Stimulated activated CD8-positive, alpha-beta memory T cell treated with anti-CD3 and anti-CD28 coated beads, Interleukin-15, amount 100 ng/mL, for 24 hours (primary cell): ENCODE measurements at places on chromosomes 2 and 18.

GRCh38 chr18:57533006-57533867 lies 53.3 kb downstream of the FECH start:
- DNase-seq = no peak

GRCh38 chr18:59733421-59733820 lies 36.2 kb upstream of the CCBE1 start:
- no peak for DNase-seq

GRCh38 chr2:13106302-13106701 lies 389.6 kb downstream of the TRIB2 start:
- DNase-seq = no peak

- DNase-seq = no peak
Measured at GRCh38 chr2:217162533-217162932, 302.7 kb upstream of the TNP1 start.

DNA sequence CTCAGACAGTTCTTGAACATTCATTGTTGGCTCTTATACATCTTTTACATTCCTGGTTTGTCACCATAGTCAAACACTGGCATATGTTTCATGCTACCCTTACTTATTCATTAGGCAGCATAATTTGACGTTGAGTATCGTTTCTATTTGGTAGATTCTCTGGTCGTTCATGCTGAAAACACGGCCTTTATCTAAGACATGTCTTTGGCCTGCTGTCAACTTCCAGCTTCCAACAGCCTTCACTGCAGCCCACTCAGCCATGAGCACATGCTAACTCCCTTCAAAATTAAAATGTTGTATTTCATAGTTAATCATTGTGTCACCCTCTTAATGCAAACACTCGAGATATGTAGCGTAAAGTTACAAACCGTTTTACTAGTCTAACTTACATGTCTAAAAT lies 493.0 kb upstream of the NRP2 start:
- DNase-seq = no peak

- no peak for DNase-seq
Measured at GRCh38 chr2:241772063-241772499, 4.5 kb upstream of the GAL3ST2 start.

- no peak for DNase-seq
Measured at GRCh38 chr2:120481446-120482194, 135.7 kb downstream of the INHBB start.

DNA sequence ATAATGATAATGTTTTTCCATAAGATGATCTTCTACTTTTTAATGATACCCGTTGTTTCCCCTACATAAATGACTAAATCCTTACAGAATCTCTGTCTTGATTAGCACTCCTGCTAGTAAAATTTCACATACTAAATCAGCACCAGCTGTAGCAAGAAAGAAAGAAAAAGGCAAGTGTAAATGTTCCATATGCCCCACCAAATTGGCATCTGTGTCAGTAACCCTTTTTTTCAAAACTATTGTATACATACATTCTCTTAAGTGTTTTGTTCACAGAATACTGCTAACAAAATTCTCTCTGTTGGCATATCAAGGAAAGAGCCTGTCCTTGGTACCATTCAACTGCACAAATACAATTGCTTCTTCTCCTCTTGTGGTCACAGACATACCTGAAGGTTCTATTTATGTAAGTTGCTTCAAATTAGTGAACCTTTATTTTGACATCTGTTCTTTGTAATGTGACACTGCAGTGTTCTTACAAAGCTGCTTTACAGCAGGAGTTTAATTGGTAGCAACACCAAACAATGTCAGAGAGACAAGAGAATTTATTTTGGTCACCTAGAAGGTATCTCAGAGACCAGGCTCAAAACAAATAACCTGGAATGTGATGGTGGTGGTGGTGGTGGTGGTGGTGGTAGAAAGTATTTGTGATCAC lies 641.9 kb downstream of the ZEB2 start:
- no peak for DNase-seq

- no peak for DNase-seq
Measured at GRCh38 chr2:129883121-129883520, 96.3 kb upstream of the RAB6C start.
